ENCODE measurements at places on chromosomes 3 and 15.

DNA sequence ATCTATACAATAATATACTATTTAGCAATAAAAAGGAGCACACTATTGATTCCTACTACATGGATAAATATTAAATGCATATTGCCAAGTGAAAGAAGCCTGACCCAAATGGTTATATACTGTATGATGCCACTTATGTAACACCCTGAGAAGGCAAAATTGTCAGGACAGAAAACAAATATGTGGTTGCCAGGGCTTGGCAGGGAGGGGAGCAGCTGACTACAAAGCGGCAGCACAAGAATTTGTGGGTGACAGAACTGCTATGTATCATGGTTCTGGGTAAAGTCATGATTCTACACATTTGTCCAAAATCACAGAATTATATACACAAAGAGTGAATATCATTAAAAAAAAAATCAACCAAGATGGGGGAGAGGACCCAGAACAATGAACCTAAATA is 22.5 kb downstream of the TBC1D2B start:
- no peak for DNase-seq

DNA sequence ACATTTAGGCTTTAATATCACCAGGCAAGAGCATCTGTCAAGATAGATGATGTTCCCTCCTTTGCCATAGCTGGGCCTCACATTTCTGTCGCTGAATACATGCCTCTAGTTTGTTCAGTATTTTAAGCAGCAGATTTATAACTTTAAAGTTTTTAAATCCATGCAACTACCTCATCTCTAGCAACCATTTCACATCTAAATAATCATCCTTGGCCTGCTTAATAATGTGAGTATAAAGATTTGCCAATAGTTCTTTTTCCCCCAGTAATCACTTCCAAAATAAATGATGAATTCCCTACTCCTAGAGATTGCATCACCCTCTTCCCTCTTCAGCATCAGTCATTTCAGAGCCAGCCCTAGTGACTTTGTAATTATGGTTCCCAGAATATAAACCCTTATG is 36.2 kb upstream of the FILIP1L start:
- DNase-seq = no peak

DNA sequence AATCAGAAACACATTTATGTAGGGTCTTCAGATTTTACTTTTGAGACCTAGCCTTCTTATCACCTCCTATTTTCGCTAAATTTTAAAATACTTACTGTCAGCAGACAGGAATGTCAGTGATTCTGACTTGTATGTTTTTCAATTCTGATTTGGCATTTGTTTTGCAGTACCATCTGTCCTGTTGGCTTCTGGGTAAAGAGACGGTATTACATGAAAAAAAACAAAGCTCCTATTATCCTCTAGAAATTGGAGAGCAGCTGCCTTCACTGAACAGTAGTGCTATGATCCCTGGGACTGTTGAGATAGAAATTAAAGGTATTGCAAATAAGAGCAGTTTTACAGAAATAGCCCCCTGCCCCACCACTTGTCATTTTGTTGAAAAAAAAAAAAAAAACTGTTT is 8.4 kb downstream of the ARMC8 start:
- no peak for DNase-seq

DNA sequence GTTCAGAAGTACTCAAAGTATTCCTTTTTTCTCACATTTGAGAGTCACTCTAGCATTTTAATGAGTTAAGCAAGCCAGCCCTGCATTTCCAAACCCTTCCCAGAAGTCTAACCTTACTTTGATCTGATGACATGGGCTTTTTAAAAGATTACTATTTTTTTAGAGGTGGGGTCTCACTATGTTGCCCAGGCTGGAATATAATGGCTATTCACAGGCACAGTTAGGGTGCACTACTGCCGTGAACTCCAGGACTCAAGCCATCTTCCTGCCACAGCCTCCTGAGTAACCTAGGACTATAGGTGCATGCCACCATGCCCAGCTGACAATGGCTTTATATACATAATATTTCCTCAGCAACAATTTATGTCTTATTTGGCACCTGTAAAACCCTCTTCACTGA is 64.1 kb upstream of the GOLGA6B start:
- no peak for DNase-seq

DNA sequence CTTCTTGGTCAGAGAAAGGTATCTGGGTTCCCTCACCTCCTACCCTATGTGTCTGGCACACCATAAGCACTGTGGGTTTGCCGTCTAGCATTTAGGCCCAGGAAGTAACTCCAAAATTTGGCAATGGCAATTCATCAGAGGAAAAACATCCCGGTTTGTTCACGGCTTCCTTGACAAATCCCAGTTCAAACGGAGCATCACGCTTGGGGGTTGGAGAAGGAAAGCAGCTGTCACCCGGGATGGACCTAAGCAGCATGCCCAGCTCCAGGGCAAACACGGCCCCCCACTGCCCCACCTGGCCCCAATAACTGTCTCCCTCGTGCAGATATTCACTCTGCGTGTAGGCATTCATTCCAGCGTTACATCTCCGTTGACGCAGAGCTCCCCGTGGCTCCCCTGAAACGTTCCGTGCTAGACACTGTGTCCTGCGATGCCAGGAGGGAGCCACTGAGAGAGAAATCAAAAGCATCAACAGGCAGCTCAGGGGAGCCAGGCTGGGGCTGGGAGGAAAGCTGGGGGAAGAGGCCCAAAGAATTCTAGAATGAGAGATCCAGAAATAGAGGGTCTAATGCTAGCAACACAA is 41.4 kb downstream of the NTRK3 start:
- DNase-seq = no peak

DNA sequence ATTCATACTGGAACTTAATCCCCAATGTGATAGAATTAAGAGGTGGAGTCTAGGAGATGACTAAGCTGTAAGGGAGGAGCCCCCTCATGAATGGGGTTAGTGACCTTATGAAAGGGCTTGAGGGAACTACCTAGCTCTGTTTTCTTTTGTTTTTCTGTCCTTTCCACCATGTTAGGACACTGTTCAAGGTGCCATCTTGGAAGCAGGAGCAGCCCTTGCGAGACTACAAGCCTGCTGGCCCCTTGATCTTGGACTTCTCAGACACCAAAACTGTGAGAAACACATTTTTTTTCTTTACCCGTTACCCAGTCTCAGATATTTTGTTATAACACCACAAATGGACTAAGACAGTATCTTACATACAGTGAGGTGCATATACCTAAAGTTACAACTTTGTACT is 26.5 kb downstream of the GOLGA6A start:
- DNase-seq = no peak

DNA sequence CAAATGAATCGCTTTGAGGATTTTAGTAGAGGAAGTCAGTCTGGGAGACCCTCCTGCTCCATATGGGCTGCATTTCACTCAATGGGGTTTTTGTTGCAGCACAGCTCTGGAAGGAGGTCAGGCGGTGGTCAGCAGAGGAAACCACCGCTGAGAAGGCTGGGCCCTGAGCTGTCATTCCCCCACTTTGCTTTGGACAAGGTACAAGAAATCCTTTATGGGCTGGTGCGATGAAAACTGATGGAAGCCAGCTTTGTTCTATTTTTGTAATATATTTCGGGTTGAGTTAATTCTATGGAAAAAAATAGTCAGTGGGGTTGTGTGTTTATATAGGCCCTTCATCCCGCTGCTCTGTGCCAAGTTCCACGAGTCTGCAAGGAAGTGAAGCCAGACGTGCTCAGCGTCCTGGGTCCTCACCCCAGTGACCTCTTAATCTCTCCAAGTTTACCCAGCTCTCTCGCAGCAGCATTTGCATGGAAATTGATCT is 157.1 kb upstream of the TMC3 start:
- DNase-seq = no peak

DNA sequence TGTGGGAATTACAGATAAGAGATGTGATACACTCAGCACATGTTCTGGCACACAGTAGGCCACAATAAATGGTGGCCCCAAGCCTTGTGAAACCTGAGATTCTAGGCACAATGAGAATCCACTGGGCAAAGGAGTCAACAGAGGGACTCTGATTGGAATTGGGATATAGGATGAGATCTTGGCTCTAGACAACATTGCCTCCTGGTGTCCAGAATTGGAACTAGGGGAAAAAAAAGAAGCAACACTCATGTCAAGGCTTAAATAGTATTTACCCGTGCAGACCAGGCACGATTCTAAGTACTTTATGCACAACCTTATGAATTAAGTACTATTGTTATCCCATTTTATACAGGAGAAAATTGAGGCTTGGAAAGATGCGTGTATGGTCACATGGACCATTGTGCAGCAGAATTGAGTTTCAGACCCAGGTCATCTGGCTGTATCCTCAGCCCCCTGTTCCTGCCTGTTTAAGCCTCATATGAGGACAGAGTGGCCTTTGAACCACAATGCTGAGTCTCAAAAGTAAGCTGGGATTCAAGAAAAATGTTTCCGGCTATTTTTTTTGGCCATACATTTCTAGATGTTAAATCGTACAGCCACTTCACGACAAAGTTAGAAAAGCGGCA is 124.8 kb downstream of the SV2B start:
- DNase-seq = no peak

- DNase-seq = no peak
Measured at GRCh38 chr15:101573951-101574350, 78.2 kb downstream of the TM2D3 start.

GRCh38 chr3:140234256-140234655 is 299.3 kb downstream of the CLSTN2 start:
- DNase-seq = no peak

DNA sequence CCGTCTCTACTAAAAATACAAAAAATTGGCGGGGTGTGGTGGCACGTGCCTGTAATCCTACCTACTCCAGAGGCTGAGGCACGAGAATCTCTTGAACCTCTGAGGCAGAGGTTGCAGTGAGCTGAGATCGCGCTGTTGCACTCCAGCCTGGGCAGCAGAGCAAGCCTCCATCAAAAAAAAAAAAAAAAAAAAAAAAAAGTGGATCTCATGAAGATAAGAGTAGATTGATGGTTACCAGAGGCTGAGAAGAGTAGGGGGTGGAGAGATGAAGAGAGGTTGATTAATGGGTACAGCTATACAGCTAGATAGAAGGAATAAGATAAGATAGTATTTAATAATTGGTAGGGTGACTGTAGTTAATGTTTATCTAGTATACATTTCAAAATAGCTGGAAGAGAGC is 65.9 kb upstream of the LRRC3B start:
- no peak for DNase-seq

DNA sequence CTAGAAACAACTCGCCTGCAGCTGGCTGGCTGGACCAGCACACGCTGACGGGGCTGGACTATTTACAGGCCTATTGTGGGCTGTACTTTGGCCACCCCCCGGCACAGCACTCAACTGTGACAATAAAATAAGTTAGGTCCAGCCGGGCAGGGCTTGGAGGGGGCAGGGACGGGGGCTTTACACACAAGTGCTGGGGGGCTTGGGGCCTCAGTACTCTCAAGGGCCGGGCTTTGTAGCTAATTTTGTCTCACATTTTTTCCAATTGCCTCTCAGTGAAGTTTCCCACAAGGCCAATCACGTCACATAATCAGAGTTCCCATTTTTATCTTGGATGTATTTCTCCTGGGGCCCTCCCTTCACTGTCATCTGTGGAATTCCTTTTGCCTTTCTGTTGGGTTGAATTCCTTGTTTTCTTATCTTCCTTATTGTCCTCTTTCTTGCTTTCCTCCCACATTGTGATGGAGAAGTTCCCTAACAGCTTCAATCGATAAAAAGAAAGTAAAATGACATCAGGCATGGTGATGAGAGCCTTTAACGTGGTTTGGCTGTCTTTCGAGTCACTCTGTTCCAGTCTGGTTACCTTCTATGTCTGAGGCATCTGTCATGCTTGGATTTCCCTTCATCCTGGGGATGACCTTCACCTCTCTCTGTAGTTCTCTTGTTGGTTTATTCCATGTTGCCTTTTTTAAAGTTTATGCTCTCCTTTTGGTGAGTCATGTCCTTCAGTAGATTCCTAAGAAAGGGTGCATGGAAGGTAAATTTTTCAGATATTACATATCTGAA is 44.1 kb upstream of the CMTM7 start:
- DNase-seq = no peak

- DNase-seq = no peak
Measured at GRCh38 chr3:97612632-97613031, 151.9 kb upstream of the ARL6 start.

DNA sequence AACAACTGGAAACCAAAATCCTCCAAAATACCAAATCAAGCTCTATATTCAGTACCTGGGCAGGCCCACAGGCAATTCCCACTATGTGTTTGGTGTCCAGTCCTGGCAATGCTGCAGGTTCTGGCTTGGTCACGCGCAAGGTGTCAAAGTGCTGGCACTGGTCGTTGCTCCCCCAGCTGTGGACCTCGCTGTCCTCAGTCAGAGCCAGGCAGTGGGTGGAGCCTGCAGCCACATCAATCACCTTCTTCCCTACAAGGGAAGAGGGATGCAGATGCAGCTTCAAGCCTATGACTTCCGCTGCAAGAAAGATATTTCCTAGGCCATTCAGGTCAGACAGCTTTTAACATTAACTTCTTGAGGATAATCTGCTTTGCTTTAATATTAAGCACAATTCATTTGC is 61.3 kb downstream of the HERC2 start:
- no peak for DNase-seq

- DNase-seq = no peak
Measured at GRCh38 chr3:44237665-44238064, 4.0 kb upstream of the TOPAZ1 start.

DNA sequence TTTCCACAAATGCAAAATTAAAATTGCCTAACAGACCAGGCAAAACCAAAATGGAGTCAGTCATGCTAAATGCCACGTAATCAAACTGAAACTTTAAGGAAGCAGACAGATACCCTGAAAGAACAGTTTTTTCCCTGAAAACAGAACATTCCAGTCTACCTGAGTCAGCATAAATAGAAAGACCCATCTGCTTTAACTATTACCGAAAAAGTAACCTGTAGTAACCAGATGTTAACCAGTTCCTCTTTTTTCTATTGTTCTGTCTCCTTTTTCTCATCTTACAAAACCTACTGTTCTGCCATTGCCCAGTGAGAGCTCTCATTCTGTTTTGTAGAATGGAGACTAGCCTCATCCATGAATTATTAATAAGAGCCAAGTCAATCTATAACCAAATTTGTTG is 286.0 kb downstream of the CACNA2D3 start:
- no peak for DNase-seq

- DNase-seq = no peak
Measured at GRCh38 chr3:184117636-184118035, 17.5 kb upstream of the EIF2B5 start.
